ENCODE measurements at places on chromosomes 5 and 9. TPM values are rescaled to one million over a fixed set of nuclear protein-coding genes. Genes with fewer than 3 reads are reported as not detected.

DNA sequence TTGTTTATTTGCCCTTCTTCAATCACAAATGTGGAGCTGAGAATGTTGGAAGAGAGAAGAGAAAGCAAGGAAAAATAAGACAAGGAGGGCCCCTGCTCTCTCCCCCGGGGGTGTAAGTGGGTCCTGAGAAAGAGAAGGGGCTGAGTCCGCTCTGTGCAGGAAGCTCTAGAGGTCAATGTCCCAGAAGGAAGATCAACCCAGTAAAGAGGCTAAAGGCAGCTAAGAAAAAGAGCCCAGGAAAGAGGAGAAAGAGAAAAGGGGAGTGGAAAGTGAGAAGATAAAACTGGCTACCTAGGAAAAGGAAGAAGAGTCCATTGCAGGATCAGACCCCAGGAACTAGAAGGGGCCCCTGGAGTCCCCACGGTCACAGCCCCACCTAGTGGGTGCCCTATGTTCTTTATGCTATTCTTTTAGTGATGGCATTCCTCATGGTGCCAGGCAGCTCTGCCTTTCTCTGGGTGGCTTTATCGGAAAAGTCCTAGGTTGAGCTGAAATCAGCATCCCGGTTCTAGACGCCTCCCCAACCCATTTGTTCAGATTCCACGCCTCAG, 583.4 kb downstream of the ACTL7B start:
- peaks cover 30% of the 10 kb centered on the region for H3K4me1 ChIP-seq
- no peaks in the 10 kb centered on the region for H3K27me3 ChIP-seq
- H3K36me3 ChIP-seq, result no peaks in the 10 kb centered on the region
- no peak for DNase-seq
- peak overlapping the region; percentile 82 for H3K27ac ChIP-seq

- H3K4me3 ChIP-seq, result peak overlapping the region; percentile 92
- peaks cover 5% of the 10 kb centered on the region for H3K4me1 ChIP-seq
- no peaks in the 10 kb centered on the region for H3K27me3 ChIP-seq
- H3K36me3 ChIP-seq, result no peaks in the 10 kb centered on the region
Measured at GRCh38 chr9:19409401-19410194, 789 bp downstream of the ACER2 start.

DNA sequence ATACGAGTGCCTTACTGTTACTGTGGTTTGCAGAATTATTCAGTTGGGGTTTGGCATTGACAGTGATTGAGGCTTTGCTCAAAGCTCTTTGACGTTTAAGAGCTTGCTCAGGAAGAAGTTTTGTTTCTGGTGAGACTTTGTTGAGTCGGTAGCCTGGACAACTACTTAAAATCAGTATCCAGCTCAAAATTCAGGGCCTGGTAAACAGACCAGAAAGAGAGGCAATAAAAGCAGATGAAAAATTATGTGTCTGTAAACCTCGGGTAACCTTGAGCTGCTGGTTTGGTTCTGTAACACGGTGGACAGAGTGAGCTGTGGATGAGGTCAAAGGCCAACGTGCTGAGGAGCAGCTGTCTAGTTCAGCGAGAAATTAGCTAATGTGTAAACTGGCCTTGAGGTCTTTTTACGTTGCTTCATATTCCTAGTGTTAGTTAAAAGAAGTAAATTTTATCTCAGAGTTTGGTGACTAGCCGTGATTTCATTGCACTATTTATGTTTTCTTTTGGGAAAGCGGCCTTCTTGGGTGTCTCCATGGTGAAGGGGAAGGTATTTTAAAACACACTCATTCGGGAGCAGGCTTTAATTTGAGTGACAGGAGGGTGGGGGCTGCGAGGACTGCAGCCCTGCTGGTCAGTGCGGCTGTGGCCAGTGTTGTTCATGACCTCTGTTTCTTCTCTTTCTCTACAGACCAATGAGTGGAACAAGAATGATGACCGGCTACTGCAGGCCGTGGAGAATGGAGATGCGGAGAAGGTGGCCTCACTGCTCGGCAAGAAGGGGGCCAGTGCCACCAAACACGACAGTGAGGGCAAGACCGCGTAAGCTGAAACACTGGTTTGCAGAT, 82.0 kb upstream of the TTC23L start:
- no peak overlapping the region for H3K27ac ChIP-seq
- H3K4me3 ChIP-seq, result no peak overlapping the region
- DNase-seq, result no peak
- no peaks in the 10 kb centered on the region for H3K27me3 ChIP-seq
- peaks cover 2% of the 10 kb centered on the region for H3K4me1 ChIP-seq

DNA sequence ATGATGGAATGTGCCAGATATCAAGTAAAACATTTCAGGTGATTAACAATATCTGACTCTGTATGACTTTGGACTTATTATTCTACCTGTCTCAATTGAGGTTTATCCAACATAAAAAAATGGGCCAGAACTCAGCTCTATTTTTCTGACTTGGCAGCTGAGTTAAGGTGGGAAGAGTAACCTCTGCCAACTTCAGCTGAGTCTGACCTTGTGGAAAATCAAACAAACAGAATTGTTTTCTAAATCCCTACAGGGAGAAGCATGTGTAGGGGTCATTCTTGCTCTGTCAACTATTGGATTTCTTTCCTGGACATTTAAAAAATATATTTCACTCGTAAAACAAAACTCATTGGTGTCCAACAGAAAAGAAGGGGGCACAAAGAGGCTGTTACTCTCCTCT, 139.4 kb upstream of the TLR4 start:
- no peak for DNase-seq
- H3K36me3 ChIP-seq, result no peaks in the 10 kb centered on the region
- H3K27ac ChIP-seq, result no peak overlapping the region
- H3K4me3 ChIP-seq, result no peak overlapping the region

DNA sequence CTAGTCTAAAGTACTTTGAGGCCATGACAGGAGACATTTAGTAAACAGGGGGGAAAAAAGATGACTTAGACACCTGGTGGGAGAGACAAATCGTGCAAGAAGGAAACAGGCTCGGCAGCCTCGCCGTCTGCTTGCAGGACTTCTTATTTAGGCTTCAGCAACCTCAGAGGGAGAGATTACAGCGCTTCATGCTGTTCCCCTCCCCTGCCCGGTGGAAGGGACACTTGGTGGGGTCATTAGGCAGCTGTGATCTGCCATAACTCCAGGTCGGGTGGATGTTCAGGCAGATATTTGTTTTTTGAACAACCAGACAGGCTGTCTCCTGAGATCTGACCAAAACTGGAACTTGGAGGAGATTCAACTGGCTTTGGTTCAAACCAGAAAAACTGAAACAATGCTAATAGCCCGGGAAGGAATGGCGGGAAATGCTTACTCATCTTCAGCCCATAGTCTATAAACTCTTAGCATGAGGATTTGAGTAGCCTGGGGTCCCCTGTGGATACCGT, 38.1 kb upstream of the CD180 start:
- peak overlapping the region; percentile 19 for H3K4me3 ChIP-seq
- no peaks in the 10 kb centered on the region for H3K36me3 ChIP-seq
- DNase-seq, result no peak

DNA sequence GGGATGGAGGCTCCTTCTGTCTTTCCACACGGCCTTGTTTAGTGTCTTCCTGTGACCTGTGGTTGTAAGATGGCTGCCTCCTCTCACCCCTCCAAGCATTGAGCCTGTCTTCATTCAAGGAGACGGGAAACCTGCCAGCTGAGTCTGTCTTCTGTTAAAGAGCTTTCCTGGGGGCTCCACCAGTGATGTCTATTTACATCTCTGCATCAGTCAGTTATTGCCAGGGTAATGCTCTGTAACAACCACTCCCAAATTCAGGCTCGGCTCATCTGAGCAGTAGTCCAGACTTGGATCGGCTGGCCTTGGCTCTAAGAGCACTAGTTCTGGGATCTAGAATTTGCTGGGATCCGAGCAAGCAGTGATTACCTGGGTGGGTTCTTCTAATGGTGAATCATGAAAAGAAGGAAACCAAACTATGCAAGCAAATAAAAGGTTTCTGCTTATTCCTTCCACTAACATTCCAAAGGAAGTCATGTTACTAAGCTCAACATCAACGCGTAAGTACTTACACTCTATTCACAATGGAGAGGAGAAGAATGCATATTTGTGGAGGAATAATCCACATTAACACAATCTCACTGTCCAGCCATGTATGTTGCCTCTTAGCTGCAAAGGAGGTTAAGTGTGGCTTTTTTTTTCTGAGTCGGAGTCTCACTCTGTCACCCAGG, 61.7 kb downstream of the GALNT12 start:
- no peak overlapping the region for H3K4me3 ChIP-seq
- no peaks in the 10 kb centered on the region for H3K36me3 ChIP-seq
- no peak for DNase-seq
- H3K27me3 ChIP-seq, result no peaks in the 10 kb centered on the region

- DNase-seq, result no peak
- H3K4me1 ChIP-seq, result peaks cover 7% of the 10 kb centered on the region
- no peaks in the 10 kb centered on the region for H3K36me3 ChIP-seq
- peak within 1 kb of the TSS; percentile 47 for H3K4me3 ChIP-seq
- H3K27me3 ChIP-seq, result no peaks in the 10 kb centered on the region
- peak within 1 kb of the TSS; percentile 59 for H3K27ac ChIP-seq
Measured at GRCh38 chr5:76715736-76716455, at the start of gene F2R. Gene F2R, plus strand, starts transcription at chr5:76716126. Its CDS starts 182 bp downstream, at chr5:76716308.

DNA sequence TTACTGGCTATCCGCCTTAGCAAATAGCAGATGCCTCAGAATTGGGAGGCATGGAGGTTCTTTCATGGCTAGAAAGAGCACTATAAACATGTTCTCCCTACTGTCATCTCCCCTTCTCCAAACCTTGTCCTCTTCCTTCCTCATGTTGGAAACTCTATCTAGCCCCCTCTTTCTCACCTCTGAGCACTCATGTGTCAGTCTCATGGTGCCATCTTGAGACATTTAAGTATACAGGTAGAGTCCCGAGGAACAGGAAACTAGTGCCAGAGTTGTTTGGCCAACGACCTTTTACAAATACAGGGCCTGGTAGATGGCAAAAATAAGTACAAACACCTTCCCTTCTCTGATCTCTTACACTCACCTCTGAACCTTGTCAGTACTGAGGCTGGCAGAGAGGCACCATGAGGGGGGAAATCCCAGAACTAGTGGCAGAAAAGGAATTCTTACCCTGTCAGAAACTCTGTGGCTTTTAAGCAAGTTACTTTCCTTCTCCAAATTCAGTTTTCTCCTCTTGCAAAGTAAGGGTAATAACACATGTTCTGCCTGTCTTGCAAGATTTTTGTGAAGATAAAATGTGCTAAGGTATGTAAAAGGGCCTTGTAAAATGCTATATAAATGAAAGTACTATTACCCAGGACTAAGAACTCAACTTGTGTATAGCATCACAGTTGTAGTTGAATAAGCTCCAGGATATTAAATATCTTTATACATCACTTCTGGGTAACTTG, 94.1 kb upstream of the SNX2 start:
- no peak overlapping the region for H3K4me3 ChIP-seq
- no peaks in the 10 kb centered on the region for H3K36me3 ChIP-seq
- DNase-seq, result no peak
- H3K4me1 ChIP-seq, result no peaks in the 10 kb centered on the region
- H3K27ac ChIP-seq, result no peak overlapping the region

GRCh38 chr9:13491493-13492424, 212.3 kb upstream of the MPDZ start:
- no peak for DNase-seq
- H3K27ac ChIP-seq, result no peak overlapping the region
- H3K4me1 ChIP-seq, result no peaks in the 10 kb centered on the region
- H3K4me3 ChIP-seq, result no peak overlapping the region
- H3K27me3 ChIP-seq, result no peaks in the 10 kb centered on the region

GRCh38 chr5:80825786-80826460, 134.2 kb upstream of the RASGRF2 start:
- no peak overlapping the region for H3K4me3 ChIP-seq
- H3K36me3 ChIP-seq, result peaks cover 25% of the 10 kb centered on the region
- H3K27ac ChIP-seq, result no peak overlapping the region
- peaks cover 7% of the 10 kb centered on the region for H3K4me1 ChIP-seq
- DNase-seq, result no peak

Gene C9orf50
- total RNA-seq, result not detected

Gene SHROOM1
- 3.9 TPM for total RNA-seq

DNA sequence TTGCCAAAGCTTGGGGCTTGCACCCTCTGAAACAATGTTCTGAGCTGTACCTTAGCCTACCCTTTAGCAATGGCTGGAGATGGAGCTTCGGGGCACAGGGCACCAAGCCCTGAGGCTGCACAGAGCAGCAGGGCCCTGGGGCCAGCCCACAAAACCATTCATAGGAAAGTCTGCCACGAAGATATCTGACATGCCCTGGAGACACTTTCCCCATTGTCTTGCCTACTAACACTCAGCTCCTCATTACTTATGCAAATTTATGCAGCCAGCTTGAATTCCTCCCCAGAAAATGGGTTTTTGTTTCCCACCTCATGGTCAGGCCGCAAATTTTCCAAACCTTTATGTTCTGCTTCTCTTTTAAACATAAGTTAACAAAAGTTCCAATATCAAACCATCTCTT, 105.7 kb downstream of the DTWD2 start:
- no peak overlapping the region for H3K27ac ChIP-seq
- H3K4me3 ChIP-seq, result no peak overlapping the region
- H3K27me3 ChIP-seq, result no peaks in the 10 kb centered on the region
- H3K36me3 ChIP-seq, result no peaks in the 10 kb centered on the region
- no peaks in the 10 kb centered on the region for H3K4me1 ChIP-seq

GRCh38 chr9:92342825-92343488, 17.2 kb downstream of the CENPP start:
- H3K4me1 ChIP-seq, result no peaks in the 10 kb centered on the region
- no peak overlapping the region for H3K27ac ChIP-seq
- no peak for DNase-seq
- no peak overlapping the region for H3K4me3 ChIP-seq
- no peaks in the 10 kb centered on the region for H3K36me3 ChIP-seq

DNA sequence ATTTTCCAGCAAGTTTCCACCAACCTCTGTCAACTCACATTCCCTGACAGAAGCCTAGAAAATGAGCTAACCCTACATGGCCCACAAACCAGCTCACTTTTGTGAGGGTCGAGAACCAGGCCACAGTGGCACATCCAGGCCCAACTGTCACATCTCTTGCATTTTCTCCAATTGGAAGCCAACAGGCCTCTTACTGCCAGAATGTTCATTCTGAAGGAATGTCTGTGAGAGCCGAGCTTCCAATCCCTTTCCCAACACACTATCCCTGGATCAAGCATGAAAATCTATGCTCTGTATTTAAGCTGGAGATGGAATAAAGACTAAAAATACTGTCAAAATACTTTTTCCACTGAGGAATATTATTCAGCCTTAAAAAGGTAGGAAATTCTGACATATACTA, 20.0 kb downstream of the MARCHF3 start:
- DNase-seq, result no peak
- no peaks in the 10 kb centered on the region for H3K36me3 ChIP-seq
- no peak overlapping the region for H3K4me3 ChIP-seq
- no peak overlapping the region for H3K27ac ChIP-seq
- H3K4me1 ChIP-seq, result no peaks in the 10 kb centered on the region
- H3K27me3 ChIP-seq, result no peaks in the 10 kb centered on the region

DNA sequence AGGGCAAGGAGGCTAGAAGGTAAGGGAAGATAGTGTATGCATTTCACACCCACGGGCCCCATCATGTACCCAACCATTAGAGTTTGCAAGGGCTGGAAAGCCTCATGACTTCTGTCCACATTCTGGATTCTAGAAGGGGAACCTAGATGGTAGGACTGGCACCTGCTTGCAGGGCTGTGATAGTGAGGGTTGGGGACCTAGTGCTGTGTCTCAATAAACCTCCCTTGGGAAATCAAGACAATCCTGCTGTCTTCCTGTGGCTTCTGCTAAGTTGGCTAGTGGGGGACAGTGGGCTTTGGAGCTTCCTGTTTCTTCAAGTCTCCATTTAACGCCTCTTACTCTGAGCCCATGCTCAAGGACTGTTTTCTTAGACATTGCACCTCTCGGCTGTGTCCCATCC, 43.6 kb upstream of the SYNPO start:
- H3K36me3 ChIP-seq, result no peaks in the 10 kb centered on the region
- DNase-seq, result no peak
- H3K4me1 ChIP-seq, result peaks cover 16% of the 10 kb centered on the region
- no peaks in the 10 kb centered on the region for H3K27me3 ChIP-seq

Measured in esophagus squamous epithelium (tissue), 5 donors.